Neuronal stem cell (in vitro differentiated cells): ENCODE measurements at places on chromosomes 11 and 22.

GRCh38 chr11:86483940-86484794 is 109.5 kb downstream of the CCDC81 start:
- no peak for DNase-seq

DNA sequence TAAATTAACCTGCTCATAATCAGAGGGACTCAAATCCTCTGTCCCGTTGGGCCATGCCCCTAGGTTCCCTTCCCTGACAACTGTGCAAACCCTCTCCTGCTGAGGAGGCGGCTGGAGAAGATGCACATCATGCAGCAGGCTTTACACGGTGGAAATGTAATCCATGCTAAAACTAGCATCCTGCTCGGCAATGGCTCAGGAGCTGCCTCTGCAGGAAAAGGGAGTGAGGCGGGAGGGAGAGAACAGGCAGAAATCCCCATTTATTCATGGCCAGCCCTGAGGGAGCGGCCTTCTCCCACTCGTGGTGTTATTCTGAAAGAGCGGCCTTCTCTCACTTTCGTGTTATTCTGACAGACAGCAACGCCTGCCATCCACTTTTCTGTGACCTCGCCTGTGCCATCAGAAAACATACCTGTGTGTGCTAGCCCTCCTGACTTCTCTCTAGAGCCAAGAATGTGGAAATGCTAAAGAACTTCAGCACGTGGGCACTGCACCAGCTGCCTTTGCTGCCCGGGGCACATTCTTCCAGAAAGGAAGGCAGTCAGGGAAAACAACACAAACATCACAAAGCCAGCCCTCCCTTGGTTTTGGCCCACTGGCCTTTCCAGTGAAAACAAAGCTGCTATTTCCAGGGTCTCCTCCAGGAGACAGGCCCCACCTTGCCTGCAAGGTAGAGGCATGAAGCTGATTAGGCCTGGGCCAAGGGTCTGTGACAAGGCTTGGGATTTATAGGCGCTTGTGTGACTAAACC is 62.9 kb upstream of the BID start:
- DNase-seq, result no peak

DNA sequence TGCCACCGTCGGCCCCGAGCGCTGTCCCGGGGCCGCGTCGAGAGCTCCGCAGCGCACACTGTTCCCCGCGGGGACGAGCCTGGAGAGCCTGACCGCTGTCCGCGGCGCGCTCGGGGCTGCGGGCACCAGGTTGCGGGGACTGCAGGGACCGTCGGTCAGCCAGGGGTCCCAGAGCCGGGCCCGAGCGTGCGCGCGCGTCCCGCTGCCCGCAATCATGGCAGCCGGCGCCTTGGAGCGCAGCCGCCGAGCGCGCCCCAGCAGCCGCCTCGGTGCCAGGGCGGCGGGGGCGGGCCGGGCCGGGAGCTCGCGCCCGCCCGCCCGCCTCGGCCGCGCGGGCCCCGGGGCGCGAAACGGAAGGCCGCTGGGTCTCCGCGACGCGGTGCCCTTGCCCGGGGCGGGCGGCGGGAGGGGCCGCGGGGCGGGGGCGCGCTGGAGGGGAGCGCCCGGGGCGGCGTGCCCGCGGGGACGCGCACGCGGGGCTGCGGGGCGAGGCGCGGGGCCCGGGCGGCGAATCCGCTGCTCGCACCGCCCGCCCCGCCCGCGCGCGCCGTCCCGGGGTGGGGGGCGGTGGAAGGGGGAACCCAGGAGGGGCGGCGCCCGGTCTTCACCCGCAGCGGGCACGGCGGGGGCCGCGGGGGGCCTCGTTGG is 79.4 kb upstream of the PPARA start:
- no peak for DNase-seq

GRCh38 chr22:46469711-46470110 is 67.7 kb downstream of the CELSR1 start:
- DNase-seq, result no peak

DNA sequence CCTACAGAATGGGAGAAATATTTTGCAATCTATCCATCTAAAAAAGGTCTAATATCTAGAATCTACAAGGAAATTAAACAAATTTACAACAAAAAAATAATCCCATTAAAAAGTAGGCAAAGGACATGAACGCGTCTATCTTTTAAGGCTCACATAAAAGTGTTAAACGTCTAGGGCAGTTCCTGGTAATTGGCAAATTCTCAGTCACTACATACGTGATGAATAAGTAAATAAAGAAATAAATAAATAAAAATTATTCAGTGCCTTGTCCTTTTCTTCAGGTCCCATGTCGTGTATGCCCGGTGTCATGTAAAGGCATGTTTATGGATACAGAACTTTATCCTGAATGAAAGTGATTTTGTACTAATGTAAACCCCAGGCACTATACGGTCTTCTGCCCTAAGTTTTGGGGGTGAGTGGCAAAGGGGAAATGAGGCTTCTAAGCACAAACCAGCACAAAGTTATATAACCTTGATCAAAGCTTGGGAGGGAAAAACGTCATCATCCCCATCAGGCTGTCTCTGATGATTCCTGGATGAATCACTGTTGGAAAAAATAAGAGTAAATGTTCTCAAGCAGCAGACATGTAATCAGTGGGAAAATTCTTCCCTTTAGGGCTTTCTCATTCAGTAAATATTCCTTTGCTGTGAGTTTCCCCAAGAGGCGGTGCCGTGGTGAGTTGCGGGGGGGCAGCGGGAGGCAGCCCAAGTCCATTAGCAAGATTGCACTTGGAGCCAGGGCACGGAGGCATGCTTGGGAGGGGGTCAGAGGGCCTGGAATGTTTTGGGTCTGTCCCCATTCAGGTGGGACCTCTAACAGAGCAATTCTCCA is 30.4 kb upstream of the MICAL2 start:
- DNase-seq, result no peak

- DNase-seq, result no peak
Measured at GRCh38 chr11:27716835-27717234, 16.6 kb upstream of the BDNF start.
